ENCODE measurements at places on chromosomes 1 and 21.

DNA sequence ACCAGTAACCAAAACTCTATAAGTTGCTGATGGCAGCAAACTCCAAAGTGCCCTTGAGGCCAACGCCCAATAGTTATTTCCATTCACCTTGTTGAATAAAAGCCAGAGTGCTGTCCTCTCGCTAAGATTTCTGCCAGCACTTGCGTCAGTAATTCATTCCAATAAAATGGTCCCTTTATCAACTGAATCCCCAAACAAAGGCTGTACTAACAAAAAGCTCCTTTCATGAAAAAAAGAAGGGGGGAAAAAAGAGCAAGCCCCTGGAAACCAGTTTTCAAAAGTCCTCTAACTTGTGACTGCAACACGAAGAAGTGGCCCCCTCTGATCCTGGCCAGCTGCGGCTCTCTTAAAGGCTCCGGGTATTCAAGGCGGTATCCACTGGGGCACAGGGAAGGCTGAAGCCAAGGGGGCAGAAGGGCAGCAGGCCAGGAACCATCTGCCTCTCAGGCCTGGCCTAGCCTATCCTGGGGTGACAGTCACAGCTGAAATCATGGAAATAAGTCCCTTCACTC is 55.8 kb upstream of the ZNF326 start:
- no peak for DNase-seq

DNA sequence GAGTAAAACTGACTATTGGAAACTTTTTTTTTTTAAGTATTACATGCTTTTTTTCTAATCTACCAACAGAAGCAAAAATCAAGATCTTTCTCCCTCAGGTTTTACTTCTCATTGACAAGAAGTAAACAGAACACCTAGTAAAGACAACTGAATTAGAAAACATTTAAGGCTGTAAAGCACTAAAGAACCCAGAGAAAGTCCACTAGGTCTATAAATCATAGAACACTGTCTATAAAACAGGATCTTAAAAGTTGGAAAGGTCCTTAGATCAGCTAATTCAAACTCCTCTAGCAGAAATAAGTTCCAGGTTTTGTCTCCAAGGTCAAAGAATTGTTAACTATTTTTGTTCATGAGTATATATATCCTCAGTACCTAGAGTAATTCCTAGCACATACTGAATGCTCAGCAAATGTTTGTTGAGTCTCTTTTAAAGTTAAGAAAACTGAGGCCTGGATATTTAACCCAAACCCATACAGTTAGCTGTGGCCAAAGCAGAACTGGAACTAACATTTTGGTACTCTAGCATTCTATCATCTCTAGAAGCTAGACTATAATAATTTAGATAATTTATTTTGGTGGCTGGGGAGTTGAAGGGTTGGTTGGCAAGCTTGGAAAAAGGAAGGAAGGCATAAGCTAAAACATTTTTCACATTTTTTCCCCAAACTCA is 3.0 kb downstream of the EPS15 start:
- no peak for DNase-seq

DNA sequence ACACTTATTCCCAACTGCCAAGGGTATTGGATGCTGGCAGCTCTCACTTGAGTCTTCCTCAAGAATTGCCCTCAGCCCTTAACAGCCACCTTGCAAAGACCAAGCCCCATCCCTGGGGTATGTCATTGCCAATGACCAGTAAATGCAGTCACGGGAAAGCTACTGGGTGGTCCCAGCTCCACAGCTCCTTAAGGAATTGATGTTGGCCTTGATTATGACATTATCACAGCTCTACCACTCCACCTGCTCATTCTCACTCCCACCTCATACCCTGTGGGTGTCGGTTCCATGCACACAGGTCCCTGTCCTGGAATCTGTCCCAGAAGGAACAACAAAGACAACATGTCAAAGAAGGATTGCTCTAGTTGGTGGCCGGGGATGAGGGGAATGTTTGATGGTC is 60.5 kb upstream of the GJB5 start:
- DNase-seq: peak; percentile 27

DNA sequence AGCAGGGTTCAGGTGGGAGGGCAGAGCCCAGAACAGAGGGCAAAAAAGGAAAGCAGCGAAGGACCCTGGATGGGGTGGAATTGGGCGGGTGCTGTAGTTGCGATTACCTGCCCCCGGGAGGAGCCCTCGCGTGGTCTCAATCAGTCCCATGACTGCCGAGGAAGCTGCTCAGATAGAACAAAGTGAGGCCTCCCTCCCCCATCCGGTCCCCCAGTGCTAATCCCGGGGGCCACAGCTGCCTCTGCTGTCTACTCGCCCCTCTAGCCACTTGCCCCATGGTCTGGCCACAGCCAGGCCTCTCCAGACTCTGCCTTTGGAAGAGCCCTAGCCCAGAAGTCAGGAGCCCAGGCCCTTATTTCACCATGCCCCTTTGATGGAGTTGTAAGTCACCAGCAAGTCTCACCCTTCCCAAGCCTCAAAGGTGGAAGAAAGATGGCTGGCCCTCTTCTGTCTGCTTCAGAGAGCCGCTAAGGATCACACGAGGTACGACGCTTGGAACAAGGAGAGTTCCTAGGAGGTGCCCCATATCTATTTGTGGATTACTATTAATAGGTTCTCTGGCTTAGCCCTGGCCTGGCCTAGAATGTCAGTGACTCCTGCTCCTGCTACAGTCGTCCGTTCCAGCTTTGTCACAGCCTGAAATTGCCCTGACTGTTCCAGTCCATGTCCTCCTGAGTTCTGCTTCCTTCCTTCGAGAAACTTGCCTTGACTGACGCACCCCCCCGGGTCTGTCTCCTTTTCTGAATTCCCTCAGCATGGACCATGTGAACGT is 16.4 kb downstream of the ECHDC2 start:
- DNase-seq: no peak

- no peak for DNase-seq
Observed at GRCh38 chr1:75797606-75798216, 1.0 kb downstream of the MSH4 start.

DNA sequence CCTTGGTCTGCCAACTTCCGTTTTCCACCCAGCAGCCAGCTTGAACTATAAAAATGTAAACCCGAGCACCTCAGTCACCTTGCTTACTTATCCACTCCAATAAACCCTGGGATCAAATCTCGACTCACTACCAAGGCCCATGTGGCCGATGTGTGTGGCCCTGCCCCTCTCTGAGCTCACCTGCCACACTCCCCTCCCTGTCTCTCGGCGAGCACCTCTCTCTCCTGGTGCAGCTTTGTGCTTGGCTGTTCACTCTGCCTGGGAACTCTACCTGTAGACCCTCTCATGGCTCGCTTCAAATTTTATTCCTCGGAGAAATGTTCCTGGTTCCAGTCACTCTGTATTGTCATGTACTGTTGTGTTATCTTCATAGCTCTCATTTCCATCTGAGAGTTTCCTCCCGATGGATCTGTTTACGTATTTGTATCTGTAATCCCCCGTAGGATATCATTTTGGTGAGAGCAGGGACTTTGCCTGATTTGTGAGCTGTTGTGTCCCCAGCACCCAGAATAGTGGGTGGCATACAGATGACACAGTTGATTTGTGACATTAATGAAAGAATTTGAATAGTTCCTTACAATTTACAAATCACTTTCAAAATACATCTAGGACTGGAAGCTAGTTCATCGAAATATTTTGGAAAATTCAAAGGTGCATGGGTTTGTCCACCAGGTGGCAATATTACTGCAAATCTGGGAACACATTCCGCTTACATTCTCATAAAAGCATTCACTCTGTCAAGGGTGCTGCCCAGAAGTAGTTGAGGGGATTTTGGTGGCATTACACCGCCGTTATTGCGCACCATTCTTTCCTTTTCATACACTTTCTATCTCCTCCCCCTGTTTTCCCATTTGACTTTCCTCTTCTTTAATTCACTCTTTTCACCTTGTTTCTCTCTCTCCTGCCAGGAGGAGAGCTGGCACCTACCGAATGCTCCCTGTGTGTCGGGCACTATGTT is 95.3 kb downstream of the ABCA4 start:
- DNase-seq: no peak

GRCh38 chr1:18109058-18109755 is 1.6 kb downstream of the IGSF21 start:
- DNase-seq: no peak

- no peak for DNase-seq
Observed at GRCh38 chr1:232789651-232790050, 15.6 kb upstream of the MAP10 start.

- DNase-seq: no peak
Observed at GRCh38 chr1:63935143-63935542, 161.3 kb downstream of the ROR1 start.

GRCh38 chr1:43878854-43879253 is 54.7 kb upstream of the ARTN start:
- no peak for DNase-seq

GRCh38 chr1:79431340-79431739 is 424.8 kb upstream of the ADGRL4 start:
- no peak for DNase-seq

- DNase-seq: no peak
Observed at GRCh38 chr1:234825498-234826165, 215.7 kb upstream of the IRF2BP2 start.

DNA sequence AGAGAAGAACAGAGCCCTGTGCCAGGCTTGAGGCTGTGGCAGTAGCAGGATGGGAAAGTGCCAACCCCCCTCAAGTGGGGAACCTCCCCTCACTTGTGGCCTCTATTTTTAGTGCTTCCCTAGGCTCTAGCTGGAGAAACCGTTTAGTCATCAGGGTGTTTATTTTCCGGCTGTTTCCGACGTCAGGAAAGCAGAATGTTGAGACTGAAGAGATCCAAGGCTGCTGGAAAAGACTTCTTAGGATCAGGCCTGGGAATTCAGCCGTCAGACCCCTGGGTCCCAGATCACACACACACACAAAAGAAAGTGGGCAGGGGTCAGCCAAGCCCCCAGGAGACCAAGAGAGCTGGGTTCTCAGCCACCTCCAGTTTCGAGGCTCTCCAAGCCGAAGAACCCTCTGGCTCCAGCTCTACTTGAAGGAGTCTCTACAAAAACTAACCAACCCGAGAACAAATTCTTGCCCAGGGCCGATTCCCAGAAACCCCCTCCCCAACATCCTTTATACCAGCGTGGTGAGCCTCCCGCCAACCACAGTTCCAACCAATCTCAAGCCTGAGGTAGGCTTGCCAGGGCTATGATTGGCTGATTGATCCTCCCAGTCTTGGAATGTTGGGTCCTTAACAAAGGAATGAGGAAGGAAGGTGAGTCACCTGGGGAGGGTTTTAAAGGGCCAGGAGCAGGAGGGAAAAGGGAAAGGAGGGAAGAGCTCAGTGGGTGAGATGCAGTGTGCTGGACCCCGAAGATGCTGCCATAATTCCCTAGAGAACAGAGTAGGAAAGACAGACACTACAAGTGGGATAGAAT is 2.5 kb upstream of the MEF2D start:
- no peak for DNase-seq

GRCh38 chr1:22053017-22053860 is 730 bp downstream of the CDC42 start:
- DNase-seq: peak; percentile 73

- no peak for DNase-seq
Observed at GRCh38 chr21:41361053-41361785, 608 bp upstream of the MX2 start.

- DNase-seq: no peak
Observed at GRCh38 chr1:34292472-34292871, 115.8 kb downstream of the C1orf94 start.

- DNase-seq: no peak
Observed at GRCh38 chr1:26163684-26164035, 4.8 kb downstream of the FAM110D start.

DNA sequence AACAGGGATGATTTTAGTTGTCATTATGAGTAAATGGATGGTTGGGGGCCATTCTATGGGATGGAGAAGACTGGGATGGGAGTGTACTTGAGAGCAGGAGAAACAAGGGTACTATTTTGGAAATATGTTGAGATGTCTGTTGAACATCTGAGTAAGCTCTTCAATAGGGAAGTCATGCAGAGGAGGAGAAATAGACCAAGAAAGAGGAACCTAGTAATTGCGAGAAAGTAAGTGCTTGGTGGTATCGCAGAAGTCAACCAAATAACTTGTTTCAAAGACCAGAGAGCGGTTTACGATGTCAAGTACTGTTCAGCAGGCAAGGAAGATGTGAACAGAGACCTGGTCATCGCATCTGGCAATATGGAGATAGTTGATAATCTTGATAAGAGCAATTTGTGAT is 22.4 kb upstream of the CHRM3 start:
- no peak for DNase-seq

DNA sequence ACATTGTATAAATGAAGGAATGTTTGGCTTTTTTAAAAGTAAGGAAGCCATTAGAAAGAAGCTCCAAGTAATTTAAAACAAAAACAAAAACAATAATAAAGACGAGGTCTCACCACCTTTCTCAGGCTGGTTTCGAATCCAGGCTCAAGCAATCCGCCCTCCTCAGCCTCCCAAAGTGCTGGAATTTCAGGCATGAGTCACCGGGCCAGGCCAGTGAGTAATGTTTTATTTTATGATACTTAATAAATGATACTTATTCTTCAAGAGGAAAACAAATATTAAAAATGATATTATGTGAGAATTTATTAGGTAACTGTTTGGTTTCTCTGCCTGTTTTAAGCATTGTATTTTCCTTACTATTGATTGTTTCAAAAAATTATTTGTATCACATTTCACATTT is 201.4 kb upstream of the BRINP3 start:
- DNase-seq: no peak

GRCh38 chr1:77976433-77977076 is 2.3 kb downstream of the FUBP1 start:
- no peak for DNase-seq

DNA sequence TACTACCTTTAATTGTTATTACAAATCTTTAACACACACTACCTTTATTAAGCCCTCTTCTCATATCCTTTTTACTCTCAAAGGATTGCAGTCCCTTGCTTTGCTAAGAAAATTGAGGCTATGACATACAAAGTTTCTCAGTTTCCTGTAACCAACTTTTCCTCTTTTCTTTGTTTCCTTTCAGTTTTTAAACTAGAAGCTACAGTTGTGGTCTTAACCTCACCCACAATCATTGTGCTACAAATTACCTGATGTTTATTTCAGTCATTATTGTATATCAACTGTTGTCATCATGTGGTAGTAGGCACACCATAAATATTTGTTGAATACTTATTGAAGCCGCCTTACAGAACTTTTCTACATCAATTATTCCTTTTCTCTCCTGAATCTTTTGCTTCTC is 51.8 kb downstream of the SLAMF6 start:
- DNase-seq: no peak

Data from left lobe of liver (tissue), 2 donors.